ENCODE measurements at places on chromosomes 12 and 14.

DNA sequence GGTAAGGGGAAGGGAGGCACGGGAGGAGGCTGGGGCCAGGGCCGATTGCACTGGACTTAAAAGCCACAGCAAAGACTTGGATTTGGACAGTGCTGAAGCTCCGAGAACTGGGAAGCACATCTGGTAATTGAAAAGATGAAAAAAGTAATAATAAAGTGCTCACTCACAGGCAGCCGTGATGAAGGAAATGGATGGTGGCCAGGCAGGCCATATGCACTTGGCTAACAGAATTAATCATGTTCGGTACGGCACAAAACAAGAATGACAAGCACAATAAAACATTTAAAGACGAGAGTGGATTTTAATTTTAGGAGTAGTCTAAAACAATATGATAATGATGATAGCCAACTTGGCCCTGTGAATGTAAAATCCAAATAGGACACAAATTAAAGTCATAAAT, 154.3 kb downstream of the VRK1 start:
- no peak for DNase-seq

GRCh38 chr12:63400318-63400717, 249.3 kb upstream of the AVPR1A start:
- DNase-seq: no peak

DNA sequence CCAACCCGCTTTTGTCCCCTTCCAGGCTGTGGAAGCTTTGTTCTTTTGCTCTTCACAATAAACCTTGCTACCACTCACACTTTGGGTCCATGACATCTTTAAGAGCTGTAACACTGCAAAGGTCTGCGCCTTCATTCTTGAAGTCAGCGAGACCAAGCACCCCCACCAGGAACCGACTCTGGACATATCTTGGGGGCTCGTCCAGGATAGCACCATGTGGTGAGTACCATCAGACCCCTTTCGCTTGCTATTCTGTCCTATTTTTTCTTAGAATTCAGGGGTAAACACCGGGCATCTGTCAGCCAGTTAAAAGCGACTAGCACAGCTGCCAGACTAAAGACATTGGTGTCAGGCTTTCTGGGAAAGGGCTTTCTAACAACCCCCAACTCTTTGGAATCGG, 137.6 kb upstream of the PPFIA2 start:
- DNase-seq: no peak

DNA sequence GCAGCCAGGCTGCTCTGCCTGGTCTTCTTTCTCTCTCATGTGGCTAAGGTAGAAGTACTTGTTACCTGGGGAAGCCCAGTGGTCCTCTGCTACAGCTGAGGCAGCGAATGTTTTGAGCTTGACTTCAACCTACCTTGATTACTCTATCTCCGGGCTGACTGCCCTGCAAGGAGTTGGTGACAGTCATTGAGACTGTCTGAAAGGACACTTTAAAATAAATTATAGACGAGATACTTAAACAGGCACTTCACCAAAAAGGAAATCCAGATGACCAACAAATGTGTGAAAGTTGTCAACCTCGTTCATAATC, 474 bp upstream of the CIT start:
- DNase-seq: no peak

DNA sequence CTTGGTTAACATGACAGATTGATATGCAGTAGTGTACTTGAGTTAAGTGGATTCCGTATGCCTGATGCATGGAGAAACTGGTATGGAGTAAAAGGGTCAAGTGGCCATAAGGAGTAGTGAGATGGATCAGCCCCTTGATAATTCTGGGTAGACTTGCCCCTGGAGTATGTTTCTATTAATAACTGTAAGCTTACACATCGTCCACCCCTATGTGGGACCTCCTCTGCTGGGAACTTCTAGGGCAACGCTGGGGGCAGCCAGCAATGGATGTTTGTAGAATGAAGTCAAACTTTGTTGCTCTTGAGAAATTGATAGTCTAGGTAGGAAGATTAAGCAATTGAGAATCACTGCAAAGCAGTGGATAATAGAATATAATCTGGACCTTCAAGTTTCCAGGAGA, 3.5 kb downstream of the C12orf75 start:
- DNase-seq: no peak

GRCh38 chr12:104181313-104181712, 34.3 kb upstream of the TXNRD1 start:
- DNase-seq: no peak

DNA sequence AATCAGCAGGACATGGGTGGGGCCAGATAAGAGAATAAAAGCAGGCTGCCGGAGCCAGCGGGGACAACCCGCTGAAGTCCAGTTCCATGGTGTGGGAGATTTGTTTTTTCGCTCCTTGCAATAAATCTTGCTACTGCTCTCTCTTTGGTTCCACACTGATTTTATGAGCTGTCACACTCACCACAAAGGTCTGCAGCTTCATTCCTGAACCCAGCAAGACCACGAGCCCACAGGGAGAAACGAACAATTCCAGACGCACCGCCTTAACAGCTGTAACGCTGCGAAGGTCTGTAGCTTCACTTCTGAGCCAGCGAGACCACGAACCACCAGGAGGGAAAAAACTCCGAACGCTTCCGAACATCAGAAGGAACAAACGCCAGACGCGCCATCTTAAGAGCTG, 2.8 kb upstream of the CNIH1 start:
- no peak for DNase-seq

- DNase-seq: no peak
These were observed 352.7 kb upstream of the NAV3 start for GRCh38 chr12:77477907-77478533.

DNA sequence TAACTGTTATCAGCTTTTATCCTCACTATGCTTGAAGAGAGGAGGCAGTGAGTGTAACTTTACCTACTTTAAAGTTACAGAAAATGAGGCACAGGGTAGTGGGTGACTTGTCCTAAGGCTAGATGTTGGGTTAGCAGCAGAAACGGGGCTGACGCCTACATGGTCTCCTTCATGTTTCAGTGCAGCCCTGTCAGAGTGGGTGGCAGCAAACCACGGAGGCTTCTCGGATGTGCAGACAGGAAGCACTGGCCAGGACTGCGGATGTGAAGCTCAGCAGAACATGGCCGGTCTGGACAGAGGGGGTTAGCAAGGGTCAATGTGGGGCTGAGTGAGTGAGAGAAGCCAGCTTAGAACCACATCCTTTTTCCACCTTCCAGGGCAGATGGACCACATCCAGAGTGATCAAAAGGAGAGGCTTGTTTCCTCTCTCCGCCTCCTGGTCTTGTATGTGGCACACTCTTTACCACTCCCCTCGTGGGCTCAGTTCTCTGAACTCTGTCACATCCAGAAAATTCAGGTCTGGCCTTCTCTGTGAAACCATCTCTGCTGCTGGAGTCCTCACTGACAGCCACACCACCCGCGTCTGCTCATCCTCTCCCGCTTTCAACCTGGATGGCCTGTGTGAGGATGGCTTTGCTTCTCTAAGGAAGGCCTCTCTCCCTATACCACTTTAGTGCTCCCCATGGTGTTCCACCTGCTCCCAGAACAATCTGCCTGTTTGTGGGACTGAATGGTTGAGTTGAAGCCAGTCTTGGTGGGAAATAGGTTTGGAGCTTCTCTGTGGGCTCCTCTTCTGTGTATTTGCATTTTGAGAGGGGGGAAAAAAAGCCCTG, 14.1 kb downstream of the SUSD6 start:
- DNase-seq: peak; percentile 56

DNA sequence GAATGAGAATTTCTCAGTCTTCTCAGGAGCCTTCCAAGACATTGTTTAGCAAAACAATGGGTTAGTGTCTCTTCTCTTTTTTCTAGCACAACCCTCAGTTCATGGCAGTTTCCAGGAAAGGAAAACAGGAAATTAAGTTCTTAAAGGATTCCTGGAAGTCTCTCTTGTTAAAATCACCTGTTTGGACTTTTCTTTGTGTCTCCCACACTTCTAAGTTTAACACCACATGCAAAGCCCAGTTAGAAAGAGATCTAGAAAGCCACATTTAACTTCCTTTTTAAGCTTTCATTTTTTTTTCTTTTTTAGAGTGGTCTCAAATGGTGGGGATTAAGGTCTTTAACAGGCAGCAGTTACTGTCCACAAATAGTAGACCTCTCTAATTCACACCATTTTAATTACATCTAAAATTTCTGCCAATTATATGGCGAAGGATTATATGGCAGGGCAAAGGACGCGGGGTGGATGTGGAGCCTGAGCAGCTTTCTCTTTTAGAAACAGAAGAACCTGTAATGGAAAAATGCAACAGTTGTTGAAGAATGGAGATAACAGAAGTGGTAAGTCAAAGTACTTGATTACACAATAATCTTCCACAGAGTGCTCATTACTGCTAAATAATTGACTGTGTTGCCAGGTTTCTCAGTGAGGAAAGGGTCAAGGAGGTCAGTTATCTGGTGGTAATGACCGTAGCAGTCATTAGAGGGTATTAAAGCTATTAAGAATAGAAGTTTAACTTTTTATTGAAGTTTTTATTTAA, 298.6 kb downstream of the AKAP6 start:
- no peak for DNase-seq

DNA sequence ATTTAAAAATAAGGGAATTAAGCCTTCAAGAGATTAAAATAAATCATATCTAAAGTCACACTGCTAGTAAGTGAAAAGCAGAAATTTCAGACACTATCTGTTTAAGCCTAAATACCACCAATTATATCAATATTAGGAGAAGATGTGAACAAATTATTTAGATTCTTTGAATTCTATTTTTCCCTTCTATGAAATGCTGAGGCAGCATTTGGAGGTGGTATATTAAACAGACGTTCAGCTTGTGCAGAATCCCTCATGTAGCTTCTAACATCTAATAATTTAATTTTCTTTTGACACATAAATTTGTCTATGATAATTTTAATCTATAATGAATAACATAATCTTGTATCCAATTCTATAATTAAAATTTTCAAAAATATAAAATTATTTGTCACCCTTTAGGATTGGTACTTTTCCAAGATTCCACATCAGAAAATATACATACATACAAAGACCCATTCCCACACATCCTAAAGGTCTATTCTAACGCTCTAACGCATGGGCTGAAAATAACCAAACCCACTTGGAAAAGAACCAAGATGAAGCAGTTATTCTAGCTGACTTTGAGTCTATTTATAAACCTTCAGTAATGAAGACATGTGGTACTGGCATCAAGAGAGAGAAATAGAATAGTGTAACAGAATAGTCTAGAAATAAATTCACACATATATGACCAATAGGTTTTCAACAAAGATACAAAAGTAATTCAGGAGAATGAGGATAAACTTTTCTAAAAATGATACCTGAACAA, 751.8 kb downstream of the GALC start:
- no peak for DNase-seq

DNA sequence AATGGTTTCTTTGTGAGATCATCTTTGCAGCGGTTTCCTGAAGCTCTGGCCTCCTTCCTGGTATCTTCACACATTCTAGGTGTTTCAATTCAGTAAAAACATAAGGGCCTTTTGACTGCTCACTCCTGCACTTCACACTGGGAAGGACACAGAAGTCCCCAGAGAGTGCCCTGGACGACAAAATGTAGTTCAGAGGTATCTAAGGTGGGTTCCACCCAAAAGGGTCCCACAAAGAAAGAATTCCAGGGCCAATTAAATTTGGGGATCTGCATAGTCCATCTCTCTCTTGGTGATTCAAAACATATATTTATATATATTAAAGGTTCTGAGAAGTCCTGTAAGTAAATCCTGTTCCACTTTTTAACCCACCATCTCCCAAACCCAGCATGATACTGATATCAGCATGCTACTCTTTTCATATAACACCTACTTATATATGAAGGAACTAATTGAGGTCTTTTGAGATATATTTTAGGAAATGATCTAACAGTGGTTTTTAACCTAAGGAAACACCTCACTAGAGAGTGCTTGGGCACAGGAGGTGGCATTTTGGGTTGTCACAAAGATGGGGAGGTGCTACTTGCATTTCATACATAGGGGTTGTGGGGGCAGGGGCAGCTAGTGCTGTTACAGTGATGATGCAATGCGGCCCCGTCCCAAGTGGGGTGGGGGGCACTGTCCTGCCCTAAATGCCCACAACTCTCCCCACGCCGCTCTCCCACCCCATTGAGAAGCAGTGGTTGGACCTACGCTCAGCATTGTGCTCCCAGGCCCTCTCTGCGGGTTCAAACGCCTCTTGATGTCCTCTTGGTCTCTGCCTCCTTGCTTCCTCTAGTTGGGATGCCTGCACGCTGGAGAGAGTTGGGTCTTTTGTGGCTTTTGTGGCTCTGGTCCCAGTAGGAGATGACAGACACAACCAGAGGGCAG, 109.4 kb downstream of the ARF6 start:
- DNase-seq: no peak

DNA sequence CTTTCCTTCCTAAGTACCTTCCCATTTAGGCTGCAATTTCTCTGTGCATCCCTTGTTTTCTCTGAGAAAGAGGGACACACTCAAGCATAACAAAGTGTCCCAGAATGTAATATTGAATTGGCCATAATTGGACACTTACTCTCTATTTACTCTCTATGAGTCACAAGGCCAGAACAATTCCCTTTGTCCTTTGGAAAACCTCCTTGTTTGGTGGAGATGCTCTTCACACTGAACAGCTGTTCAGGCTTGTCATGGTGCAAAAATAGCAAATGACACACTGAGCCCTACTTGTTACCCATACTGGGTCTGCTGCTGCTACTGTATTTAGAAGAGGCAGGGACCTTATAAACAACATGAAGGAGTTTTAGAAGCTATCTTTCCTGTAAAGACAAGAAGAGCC, 1590.5 kb upstream of the TMEM132C start:
- DNase-seq: no peak

DNA sequence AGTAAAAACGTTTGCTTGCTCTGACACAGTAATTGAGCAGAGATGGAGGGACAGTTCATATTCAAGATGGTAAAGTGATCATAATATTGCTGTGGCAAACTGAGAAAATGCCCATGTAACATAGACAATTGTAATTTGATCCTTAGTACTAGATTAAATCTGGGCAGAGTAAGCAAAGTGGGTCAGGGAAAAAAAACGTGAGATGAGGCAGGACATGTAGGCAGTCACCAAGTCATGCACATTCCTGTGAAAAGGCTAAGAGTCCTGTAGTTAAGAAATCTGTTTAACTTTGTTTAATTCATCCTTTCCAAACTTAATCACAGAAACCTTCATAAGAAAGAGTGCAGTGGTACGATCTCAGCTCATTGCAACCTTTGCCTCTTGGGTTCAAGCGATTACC, 16.1 kb downstream of the BTBD7 start:
- DNase-seq: no peak

DNA sequence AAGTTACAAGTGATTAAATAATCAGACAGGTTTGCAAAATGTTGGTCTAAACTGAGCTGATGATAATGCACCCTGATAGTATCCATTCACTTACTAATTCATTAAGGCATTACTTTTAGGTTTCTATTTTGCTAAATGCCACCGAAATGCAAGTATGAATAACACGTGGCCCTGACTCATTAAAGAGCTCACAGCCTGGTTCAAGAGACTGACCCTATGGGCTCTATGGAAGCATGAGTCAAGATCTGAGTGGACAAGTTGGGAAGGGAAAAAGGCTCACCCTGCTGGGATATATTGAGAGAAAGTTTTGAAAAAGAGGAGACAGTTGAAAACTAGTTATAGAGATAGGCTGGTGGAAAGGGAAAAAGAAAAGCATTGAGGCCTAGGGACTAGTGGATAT, 14.8 kb upstream of the LRRC9 start:
- no peak for DNase-seq

DNA sequence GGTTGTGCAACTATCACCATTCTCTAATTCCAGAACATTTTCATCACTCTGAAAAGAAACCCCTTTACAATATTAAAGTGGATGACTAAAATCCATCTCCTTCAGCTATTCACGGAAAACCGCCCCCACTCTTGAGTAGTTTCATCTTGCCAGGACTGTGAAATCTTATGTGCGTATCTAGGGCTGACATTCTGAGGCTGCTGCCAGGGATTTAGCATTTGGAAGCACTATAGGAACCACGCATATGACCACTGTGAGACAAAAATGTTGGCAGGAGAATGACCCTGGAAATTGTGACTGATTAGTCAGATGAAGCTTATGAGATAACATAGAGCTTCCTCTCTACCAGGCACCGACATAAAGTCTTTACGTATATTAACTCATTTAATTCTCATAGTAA, 305.2 kb upstream of the PDE3A start:
- no peak for DNase-seq

All from adrenal gland (tissue), 19 donors.